ENCODE measurements at places on chromosomes 12 and 14.

GRCh38 chr12:101552277-101552676 lies 42.5 kb upstream of the MYBPC1 start:
- DNase-seq = no peak

GRCh38 chr12:95674163-95674562 lies 116.4 kb downstream of the NTN4 start:
- DNase-seq = no peak

DNA sequence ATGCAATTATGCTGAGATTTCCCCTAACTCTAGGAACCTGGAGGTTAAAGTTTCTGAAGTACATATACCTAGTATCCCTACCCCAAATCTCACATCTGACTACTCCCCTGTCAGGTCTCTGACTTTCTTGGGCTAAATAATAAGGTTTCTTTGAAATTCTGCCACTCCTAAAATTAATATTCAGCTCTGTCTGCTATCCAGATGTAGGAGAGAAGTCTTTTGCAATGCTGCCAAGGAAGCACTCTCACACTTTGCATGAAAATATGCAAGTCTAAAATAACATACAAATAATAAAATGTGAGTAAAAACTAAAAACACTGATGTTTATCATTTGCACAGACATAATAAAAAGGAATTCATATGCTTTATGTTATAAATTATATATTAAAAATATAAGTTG lies 196.9 kb upstream of the LRFN5 start:
- DNase-seq = no peak

DNA sequence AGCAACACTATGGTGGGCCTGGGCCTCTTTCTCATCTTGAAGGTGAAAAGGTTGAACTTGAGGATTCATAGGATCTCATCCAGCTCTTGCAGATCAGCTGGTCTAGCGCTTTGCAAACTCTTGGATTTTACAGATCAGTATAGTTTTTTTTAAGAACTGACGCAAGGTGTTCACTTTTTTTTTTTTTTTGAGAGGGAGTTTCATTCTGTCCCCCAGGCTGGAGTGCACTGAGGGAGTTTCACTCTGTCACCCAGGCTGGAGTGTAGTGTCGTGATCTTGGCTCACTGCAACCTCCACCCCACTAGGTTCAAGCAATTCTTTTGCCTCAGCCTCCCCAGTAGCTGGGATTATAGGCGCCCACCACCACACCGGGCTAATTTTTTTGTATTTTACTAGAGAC lies 20.4 kb upstream of the LGMN start:
- no peak for DNase-seq

- no peak for DNase-seq
These were observed 639.9 kb downstream of the DIO2 start for GRCh38 chr14:79571366-79571765.

- no peak for DNase-seq
These were observed 25.9 kb downstream of the NOC4L start for GRCh38 chr12:132170094-132170636.

- DNase-seq = no peak
These were observed 88.1 kb downstream of the TXNDC16 start for GRCh38 chr14:52464175-52464574.

GRCh38 chr12:27119797-27120196 lies 37.4 kb upstream of the C12orf71 start:
- no peak for DNase-seq

Measured in CD4-positive, alpha-beta T cell treated with Interleukin-17A for 1 hour (primary cell).